ENCODE measurements at places on chromosomes 2 and 18.

- DNase-seq, result no peak
These were observed 1.1 kb upstream of the CEP192 start for GRCh38 chr18:12990123-12990475.

DNA sequence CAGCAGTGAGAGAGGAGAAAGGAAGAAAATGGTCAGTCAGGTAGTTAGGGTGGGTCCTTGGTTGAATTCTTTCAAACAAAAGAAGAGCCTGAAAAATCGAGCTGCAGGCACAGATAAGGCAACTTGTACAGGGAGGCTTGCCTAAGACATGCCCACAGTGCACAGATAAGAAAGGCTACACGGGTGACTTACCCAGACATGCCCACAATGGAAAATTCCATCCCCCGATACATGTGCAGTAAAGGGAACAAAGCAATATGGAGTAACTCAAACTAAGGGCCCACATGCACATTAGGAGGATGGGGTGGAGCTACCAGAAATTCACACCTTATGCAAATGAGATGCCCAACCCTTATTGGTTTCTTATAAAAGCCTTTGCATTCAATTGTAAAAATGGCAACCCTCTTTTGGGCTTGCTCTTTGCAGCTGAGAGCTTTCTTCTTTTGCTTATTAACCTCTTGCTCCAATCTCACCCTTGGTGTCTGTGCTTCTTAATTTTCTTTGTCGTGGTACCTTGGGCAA is 110.3 kb upstream of the RMP24 start:
- DNase-seq, result no peak

DNA sequence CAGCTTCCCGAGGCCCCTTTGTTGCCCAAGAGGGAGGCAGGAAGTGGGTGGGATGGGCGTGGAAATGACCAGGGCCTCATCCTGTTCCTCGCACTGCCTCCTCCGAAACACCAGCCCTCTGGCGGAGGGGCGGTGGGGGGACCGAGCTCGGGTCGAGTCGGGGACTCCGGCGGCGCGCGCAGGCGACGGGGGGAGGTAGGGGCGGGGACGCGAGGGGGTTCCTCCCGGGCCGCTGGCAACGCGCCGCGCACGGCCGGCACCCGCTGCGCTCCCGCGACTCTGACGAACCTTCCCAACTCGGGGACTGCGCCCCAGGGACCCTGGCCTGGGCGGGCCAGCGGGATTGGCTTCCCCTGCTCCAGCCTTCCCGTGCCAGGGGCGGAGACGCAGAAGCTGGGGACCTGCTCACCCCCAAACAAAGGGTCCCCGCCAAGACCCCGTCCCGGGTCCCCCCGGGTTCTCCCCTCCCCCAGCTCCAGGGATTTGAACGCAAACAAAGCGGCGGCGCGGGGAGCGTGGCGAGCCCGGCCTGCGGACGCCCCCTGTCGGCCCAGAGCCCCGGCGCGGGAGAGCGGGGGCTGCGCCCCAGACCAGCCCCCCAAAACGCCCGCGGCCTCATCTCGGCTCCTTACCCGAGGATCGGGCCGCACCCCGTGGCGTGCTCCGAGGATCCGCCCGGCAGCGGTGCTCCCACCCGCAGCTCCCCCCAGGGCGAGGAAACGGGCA is 1.2 kb downstream of the SEMA4C start:
- DNase-seq, result peak; percentile 83

DNA sequence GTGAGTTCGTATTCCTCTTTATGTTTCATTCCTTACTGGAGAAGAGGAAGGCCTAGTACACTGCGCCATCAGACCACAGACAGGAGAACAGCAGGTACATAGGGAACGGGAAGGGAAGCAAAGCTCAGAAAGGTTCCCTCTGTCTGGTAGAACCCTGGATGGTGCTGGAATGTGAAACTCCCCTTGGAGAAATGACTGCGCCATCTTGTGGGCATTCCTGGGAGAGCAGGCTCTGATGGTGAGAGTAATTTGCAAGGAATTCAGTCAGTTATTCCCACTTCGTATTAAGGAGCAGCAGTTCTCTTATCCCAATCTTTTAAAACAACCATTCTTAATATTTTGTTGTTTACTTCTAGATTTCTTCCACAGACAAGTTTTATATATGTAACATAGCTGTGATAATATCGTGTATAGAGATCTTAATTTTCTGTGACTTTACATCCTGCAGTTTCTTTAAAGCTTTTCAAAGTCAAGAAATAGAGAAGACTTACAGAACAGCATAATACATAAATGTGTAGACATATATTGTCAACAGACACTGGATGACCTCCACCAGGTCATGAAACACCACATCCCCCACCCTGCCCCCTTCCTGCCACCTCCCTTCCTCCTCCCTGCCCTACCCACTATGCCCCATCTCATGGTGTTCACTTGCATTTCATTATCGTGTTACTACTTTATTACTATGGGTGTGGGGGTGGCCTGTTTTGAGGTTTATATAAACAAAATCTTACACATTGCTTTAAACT is 83.9 kb downstream of the ARHGEF4 start:
- DNase-seq, result peak; percentile 45

- no peak for DNase-seq
These were observed 125.7 kb downstream of the MAP2 start for GRCh38 chr2:209549589-209549988.

GRCh38 chr2:18871430-18871829 is 282.1 kb upstream of the NT5C1B start:
- DNase-seq, result no peak

GRCh38 chr2:230636684-230637271 is 75.9 kb upstream of the CAB39 start:
- no peak for DNase-seq

DNA sequence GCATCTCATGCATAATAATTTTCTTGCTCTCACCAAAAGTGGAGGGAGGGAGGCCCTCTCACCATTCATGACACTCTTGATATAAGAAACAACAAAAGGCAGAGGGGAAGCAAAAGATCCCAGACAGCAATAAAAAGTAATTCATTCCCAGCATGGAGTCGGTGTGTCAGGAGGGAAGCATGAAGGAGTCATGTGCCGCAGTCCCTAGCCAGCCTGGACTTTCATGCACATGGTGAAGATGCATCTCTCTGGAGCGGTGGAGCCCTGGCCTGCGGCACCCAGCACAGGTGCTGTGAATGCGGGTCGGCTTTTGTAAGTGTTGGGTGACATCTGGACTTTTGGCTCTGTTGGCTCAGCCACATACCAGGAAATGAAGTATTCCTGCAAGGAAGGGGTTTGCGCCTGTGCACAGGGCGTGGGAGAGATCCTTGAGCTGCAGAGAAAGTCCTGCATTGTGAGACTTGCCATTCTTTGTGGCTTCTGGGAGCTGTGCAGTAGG is 119.4 kb downstream of the COPS8 start:
- DNase-seq, result no peak

GRCh38 chr2:71516253-71516888 is 63.0 kb downstream of the DYSF start:
- DNase-seq, result no peak

- DNase-seq, result no peak
These were observed 44.5 kb downstream of the PTGR3 start for GRCh38 chr18:75164479-75164878.

GRCh38 chr18:13453714-13454113 is 235.2 kb downstream of the LDLRAD4 start:
- DNase-seq, result no peak

GRCh38 chr2:190507135-190507534 is 27.4 kb downstream of the NEMP2 start:
- DNase-seq, result no peak

Measured in AG04450 (cell line).